D721Med (cell line): ENCODE measurements at places on chromosomes 7 and 10.

DNA sequence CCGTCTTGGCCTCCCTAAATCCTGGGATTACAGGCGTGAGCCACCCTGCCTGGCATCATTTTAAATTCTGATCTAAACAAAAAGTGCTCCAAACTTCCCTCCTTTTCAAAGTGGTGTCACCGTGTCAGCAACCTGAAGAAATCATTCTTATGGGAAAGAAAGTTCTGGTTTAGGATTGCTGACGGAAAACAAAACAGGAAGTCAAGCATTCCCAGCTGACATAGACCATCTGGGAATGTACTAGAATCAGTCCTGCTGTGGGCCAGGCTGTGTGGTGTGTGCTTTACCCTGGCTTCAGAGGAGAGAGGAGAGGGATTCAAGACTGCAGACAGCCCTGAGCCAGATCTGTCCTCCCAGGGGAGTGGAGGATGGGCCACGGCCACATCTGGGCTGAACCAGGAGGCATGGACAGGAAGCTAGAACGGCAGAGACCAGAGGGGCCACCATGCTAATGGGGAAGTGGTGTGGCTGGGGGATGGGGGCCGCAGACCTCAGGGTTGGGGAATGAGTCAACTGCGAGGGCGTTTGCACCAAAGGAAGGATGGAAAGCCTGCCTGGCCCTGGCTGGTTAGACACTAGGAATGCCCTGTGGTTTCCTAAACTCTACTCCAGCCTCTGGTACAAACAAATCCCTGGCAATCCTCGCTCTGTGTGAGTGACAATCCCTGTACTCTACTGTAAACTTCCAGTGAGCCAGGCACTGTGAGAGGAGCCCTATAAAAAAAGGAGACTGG, 16.7 kb upstream of the CLIP2 start:
- DNase-seq, result no peak

GRCh38 chr7:44348300-44348699, 22.9 kb upstream of the CAMK2B start:
- DNase-seq, result no peak

DNA sequence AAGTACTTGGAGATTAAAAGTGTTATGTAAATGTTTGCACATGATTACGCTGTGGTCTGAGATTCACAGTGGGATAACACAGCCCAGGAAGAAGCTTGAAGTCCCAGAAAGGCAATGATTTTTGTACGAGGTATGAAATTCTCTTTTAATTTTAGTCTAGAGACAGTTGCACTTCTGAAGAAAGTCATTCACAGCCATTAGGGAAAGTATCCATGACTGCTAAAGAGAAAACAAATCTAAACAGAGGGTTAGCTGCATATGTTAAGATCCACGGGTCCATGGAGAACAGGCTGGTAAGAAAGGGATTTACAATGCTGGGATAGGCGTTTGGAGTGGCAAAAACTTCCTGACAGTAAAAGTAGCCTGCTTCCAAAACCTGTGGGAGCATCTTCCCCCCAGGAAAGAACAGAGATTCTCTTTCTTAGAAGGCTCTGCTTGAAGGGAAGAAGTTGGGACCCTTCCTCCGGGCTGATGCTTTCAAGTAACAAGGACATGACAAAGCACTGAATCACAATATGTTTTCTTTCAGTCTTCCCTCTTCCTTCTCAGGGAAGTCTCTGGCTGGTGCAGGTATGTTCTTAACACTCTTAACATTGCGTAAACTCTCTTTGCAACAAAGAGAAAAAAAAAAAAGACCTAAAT, 220.8 kb upstream of the CELF2 start:
- DNase-seq, result no peak

DNA sequence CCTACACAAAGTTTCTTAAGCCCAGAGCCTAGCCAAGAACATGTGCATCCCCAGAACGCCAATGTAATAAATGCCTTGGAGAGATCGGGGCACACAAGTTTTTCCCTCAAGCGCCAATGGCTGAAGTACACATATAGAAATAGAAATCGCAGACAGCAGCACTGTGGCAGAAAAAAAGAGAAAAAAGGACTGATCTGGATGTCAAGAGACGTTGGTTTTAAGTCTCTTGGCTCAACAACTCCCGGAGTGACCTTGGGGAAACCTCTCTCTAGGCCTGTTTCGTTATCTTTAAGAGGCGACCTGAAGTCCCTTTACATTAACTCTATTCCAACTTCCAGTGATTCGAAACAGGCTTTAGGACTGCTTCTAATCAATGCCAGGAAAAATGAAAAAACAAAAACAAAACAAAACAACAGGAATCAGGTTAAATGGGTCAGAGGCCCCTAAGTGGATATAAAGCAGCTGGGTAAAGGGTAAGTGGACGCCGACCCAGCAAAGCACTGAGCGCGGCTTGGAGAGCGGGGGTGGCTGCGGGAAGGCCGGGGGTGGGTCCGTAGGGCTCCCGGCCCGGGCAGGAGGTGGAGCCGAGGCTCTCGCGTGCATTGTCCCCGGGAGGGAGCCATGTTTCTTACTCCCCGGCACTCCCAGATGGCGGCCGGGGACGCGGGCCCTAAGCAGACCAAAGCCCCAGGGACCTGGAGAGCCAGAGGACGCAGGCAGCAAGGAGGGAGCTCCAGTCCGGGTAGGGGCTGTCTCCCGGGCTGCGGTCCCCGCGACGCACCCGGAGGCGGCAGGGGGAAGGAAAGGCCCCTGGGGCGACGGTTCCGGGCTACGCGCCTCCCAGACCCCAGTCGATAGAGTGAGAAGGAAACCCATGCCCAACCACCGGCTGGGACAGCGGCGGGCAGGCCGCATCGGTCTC, 757 bp downstream of the EIF3A start:
- DNase-seq, result no peak

DNA sequence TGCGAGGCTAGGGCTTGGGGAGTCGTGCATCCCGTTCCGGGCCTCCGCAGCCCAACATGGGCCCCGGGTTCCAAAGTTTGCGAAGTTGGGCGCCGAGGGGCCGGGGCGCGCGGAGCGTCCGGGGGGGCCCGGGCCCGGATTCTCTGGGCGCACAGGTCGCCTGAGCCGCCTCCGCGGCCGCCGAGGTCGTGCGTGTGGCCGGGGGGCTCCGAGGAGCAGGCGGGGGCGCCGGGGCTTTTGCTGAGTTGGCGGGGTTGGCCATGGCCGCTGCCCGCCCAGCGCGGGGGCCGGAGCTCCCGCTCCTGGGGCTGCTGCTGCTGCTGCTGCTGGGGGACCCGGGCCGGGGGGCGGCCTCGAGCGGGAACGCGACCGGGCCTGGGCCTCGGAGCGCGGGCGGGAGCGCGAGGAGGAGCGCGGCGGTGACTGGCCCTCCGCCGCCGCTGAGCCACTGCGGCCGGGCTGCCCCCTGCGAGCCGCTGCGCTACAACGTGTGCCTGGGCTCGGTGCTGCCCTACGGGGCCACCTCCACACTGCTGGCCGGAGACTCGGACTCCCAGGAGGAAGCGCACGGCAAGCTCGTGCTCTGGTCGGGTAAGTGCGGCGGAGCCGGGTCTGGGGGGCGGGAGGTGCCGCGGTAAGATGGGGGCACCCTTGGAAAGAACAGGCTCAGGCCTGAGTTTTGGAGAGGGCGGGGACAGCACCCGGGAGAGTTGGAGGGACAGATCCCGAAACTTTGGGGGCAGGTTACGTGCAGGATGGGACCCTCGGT, 643 bp downstream of the SMO start:
- no peak for DNase-seq

DNA sequence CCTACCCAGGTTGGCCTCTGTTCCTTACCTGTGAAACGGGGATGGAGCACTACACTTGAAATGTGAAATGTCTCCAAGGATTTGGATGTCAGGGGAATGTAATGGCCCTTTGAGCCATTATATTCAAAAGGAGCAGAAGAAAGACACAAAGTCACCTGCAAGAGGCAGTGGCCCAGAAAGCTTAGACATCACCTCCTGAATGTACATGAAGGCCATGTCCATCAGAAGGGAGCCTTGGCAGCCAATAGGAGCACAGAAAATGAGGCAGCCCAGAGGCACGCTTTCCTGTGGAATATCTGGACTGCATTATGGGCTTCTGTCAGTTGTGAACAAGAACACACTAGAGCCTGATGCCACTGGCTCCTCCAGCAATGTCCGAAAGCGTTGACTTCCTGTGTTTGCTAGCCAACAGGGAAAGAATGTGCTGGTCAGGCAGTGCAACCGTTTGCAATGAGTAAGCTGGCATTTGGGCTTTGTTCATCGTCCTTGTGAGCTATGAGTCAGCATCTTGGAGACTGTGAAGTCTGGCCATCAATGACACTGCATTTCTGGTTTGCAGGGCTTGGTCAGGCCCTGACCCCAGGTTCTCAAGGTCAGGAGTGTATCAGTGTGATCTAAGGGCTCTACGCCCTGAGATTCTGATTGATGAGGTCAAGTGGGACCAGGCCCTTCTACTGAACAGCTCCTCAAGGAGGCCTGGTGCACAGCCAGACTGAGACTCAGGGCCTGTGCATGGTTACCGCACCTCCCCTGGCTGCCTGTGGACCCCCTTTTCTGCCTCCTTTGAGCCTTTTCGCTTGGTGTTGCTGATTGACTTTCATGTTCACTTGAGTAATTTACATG, 222.4 kb downstream of the RPS24 start:
- DNase-seq, result no peak

DNA sequence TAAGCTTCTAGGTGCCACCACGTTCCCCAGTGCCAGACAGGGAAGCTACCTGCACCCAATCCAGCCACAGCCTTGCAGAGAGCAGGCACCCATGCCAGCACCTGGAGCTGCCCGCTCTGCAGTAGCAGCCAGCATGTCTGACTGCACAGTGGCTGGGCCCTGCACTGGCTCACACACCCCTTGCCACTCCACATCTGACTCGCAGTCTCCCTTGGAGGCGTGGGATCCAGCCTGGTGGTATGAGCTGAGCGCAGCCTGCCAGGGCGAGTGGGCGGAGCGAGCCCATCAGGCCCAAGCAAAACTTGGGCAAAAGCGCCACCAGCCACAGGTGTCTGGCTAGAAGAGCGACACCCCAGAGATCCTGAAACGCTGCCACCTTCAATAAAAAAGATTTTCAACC, 30.1 kb downstream of the CRTAC1 start:
- DNase-seq, result no peak

DNA sequence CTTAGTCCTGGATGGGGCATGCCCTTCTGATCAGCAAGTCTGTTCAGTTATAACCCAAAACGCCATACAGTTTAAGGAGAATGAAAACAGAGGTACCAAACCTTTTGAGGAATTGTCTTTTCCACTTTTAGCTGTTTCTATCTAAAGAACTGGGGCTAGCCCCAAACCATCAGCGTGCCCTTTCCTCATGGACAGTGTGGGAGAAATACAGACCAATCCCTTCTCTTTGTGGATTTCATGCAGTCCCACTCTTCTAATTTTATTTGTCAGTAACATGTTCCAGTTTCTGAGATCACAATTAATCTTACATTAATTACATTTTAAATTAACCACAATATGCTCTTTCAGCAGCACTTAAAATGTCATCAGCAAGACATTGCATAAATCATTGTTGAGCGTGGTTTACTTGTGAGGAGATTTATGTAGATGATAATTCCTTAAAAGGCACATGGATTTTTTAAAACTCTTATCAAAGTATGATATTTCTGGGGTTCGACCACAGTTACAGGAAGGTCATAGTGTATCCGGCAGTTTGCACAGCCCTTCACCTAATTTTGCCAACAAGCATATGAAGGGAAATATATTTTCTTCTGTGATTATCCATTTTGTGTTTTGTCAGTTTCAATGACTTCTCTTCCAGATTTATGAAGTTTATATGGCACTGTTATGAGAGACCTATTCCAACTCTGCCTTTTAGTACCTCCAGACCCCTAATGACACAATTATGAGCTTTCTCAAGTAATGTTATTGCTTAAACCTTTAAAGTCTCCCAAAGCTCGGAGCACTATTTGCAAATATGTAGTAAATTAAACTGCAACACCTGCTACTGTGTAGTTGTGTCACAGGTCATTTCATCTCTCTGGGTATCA, 868.4 kb upstream of the C7orf33 start:
- no peak for DNase-seq

DNA sequence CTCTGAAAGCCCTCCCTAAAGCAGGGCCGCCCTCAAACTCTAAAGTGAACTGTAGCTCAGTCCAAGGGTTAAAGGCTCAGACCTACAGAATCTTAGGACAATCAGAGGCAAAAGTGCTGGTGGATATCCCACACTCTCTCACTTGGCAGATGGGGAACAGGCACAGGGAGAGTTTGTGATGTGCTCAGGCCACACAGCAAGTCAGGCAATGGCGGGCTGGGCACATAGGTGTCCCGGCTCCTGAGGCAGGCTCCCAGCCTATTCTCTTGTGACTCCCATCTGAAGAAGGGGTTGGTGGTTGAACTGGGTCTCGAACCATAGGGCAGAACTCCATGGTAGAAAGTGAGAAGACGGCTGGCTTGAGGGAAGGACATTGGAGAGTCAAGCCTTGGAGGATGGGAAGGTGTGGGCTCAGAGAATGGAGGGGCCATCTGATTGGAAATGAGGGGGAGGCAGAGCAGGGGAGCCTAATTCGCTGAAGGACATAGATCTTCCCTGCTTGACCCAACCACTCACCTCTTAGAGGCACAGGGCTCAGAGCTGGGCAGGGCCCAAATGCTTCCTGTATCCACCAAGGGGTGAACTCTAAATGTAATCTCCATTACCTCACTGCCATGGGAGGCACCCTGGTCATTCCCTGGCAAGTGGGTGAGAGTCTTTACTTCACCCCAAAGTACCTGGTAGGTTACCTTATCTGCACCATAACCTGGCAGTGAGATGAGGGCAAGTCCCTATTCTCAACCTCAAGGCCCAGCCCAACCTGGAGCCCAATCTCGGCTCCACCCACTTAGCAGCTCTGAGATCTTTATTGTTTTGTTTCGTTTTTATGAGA, 4.9 kb upstream of the ZMIZ1 start:
- no peak for DNase-seq

DNA sequence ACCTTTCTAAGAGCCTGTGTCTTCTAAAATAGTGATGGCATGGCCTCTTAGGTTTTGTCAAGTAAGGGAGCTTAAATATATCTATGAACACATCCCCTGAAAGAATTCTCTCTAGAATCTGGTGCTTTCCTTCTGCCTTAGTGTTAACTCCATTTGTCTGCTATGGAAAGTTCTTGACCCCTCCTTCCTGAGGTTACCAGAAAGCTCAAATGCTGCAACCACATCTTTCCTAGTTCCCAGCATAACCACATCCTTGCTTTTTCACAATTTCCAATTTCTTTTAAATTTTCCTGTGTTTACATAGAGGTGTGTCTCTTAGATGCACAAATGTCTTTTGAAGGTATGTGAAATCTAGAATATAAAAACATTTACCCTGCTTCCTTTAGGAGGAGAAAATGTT, 16.4 kb upstream of the GSDME start:
- DNase-seq, result no peak

- DNase-seq, result no peak
Measured at GRCh38 chr10:13893926-13894325, 307.2 kb downstream of the PRPF18 start.

DNA sequence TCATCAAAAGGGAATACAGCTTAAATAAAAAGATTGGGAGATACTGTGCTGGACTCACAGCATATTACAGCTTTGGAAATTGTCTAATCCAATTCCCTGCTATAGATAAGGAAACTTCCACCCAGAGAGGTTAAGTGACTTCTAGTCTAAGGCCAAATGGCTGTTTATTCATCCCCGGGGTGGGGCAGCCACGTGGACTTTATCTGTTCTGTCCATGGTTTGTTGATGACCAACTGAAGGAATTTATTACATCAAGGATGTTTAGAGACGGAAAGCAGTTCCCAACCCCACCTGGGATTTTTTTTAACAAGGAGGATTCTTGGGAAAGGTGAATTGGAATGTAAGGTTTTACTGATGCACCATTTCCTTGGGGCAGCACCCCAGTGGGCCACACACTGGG, 88.6 kb downstream of the ATXN7L1 start:
- DNase-seq, result no peak
